Activated T-helper 1 cell treated with anti-CD3 and anti-CD28 coated beads, Interleukin-2, amount 50 U/mL, for 16 hours (primary cell): ENCODE measurements at places on chromosomes 4 and X.

DNA sequence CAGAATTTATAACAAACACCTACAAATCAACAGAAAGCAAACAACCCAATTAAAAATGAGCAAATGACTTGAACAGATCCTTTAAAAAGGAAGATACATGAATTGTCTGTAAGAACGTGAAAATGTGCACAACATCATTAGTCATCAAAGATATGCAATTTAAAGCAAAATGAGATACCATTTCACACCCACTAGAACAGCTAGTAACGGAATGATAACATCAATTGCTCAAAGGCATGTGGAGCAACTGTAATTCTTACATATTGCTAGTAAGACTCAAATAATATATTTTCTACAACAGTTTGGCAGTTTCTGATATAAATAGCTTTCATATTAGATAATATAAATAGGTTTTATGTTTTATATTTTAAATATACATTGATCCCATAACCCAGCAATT lies 82.5 kb downstream of the LCORL start:
- no peak for DNase-seq

GRCh38 chr4:109878355-109878754 lies 30.4 kb downstream of the LRIT3 start:
- DNase-seq: no peak

- DNase-seq: no peak
Observed at GRCh38 chr4:152516156-152516555, 19.7 kb downstream of the FBXW7 start.

DNA sequence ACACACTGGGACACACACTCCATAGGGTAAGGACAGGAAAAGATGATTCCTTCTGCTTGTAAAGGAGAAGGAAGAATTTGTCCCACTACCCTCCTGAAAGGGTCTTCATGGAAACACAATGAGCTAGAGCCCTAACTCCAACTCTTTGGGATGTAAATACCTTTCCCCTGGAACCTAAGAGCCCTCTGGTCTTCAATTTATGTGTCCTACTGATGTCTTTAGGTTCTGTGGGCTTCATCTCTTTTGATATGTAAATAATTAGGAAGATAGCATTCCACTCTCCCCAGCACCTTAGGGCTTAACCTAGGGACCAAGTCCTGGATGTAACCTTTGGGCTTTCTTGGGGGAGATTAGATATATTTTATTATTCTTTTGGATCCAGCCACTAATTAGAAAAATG lies 38.3 kb downstream of the PF4 start:
- DNase-seq: no peak

DNA sequence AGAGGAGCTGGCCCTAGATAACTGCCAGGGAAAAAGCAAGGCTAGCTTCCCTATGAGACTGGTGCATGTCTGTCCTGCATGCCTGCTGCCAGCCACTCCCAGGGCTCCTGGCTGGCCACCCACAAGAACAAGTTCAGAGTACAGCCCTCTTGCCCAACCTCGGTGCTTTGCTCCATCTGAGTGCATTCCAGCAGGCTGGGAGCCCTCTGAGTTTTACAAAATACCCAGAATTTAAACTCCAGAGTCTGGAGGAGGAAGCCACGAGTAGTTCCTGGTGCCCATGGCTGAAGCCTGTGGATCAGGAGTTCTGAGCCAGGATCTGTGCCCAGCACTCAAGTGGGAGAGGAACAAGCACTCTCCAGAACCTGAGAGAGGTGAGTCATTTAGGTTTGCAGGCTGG lies 111.6 kb downstream of the MAGEE2 start:
- no peak for DNase-seq

- no peak for DNase-seq
Observed at GRCh38 chr4:20249333-20249732, 2.4 kb upstream of the SLIT2 start.

- DNase-seq: no peak
Observed at GRCh38 chrX:111360839-111361238, 51.2 kb downstream of the DCX start.

DNA sequence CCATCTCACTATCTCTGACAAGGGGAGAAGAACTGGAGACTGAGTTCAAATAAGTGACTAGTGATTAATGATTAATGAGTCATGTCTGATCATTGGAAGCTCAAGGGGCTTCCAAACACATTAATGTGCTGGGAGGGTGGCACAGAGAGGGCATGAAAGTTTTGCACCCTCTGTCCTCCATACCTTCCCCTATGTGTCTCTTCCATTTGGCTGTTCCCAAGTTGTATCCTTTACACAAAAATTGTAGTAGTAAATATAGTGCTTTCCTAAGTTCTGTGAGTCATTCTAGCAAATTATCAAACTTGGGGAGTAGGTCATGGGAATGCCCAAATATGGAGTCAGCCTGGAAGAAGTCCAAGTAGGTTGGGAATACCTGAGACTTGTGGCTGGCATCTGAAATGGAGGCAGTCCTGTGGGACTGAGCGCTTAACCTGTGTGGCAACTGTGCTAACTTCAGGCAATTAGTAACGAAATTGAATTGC lies 4.1 kb upstream of the FAM200B start:
- no peak for DNase-seq

GRCh38 chr4:38132107-38132673 lies 172.0 kb downstream of the PTTG2 start:
- peak; percentile 15 for DNase-seq

DNA sequence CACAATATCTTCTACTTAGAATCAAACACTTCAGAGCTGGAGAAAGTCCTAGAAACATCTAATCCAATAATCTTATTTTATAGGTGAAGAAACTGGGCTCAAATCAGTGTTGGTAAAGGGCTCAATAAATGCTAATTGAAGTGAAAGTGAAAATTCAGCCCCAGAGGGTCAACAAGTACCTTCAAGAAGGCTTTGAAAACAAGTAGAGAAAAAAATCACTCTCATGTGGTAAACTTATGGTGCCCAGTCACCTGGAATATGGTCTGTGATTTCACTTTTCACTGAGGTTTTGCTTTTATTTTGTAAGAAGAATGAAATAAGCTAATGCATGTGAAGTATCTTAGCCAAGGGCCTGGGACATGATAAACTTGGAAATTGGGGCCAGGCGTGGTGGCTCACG lies 29.1 kb upstream of the EIF4E start:
- DNase-seq: no peak

GRCh38 chr4:69025999-69026387 lies 70.3 kb upstream of the UGT2B7 start:
- no peak for DNase-seq

GRCh38 chr4:128868758-128869157 lies 59.3 kb downstream of the JADE1 start:
- no peak for DNase-seq

- no peak for DNase-seq
Observed at GRCh38 chr4:69493515-69493914, 2.2 kb downstream of the UGT2B4 start.

GRCh38 chr4:149248191-149248764 lies 567.4 kb downstream of the IQCM start:
- DNase-seq: no peak

DNA sequence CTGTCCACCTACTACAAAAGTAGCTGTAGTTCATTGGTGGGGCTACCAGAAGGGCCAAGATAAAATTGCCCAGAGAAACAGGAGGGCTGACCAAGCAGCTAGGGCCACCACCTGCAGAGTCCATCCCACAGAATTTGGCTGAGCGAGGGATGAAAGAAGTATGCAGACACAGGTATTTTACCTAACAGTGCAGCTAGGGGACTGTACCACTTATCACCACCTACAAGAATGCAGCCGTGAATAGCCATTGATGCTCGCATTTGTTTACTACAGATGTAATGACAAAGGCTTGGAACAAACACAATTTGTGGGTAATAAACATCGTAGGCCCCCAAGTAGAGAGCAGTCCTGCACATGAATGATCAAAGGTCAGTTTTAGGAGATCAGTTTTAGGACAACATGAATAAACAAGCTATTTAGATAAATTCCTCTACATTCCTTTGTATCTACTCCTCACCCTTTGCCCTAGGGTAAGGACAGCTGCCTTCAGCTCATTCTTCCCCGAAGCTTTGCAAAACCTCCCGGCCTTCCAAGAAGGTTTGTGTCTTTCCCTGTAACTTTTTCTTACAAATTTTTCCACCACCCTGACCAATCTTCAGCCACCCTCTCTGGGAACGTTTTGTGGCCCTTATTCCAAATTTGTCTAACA lies 49.5 kb downstream of the ZNF718 start:
- no peak for DNase-seq

- DNase-seq: no peak
Observed at GRCh38 chr4:152104901-152105357, 344.1 kb upstream of the GATB start.

GRCh38 chr4:97987019-97987648 lies 156.1 kb downstream of the STPG2 start:
- DNase-seq: no peak

DNA sequence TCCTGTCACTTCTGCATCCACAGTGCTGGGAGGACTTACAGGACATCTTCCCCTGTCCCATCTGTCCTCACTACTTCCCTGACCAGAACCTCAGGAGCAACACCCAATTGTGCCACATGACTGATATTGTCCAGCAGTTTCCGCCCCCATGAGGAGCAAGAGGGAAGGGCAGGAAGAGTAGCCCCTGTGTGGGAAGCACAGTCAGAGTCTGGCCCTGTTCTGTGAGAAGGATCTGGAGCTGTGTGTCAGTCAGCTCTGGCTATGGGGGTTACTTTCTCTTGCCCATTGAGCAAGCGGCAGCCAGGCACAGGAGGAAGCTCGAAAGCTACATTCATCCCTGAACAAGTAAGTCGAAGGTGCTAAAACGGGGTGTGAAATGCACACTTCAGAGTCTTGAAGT lies 14.8 kb upstream of the TRIM60 start:
- DNase-seq: no peak

- no peak for DNase-seq
Observed at GRCh38 chr4:4866124-4866865, 6.8 kb downstream of the MSX1 start.
